ENCODE measurements at places on chromosomes 1 and 21.

GRCh38 chr1:230103306-230104173, 36.5 kb downstream of the GALNT2 start:
- DNase-seq = peak; percentile 41

DNA sequence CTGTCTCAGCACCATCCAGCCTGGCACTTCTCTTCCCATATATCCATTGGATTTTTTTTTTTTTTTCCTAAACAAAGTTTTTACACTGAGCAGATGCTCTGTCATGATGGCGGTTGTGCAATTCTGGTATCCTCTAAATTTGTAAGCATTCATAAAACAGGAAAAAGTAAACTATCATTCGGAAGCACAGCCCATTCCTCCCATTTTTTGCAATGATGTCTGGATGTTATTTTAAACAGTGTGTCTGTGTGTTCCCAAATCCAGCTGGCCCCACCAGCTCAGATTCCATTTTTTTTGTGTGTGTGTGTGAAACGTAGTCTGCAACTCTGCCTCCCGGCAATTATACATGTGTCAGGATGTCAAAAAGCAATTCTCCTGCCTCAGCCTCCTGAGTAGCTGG, 33.5 kb downstream of the PDPN start:
- DNase-seq = peak; percentile 4

DNA sequence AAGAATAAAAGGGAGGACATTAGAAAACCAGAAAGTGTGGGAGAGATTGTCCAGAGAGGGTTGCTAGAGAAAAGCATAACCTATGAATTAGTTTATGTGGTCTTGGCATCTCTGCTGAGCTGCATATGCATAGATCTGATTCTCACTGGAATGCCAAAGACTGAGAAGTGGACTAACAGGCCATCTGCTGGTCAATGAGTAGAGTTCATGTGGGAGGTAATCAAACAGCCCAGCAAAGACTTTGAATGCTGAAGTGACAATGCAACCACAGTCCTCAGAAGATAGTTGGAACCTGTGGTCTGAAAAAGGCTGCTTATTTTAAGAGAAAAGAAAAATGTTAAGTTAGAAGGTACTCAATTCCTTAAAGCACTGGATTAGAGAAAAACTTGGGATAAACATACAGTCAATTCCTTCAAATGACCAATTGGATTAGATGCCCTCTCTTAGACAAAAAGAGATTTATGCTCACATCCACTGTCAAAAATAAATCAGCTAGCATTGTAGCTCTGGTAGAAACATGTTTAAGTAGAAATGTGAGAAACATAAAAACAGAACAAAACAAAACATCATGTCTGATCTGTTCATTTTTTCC, 382.8 kb downstream of the AMY1C start:
- DNase-seq = peak; percentile 1

DNA sequence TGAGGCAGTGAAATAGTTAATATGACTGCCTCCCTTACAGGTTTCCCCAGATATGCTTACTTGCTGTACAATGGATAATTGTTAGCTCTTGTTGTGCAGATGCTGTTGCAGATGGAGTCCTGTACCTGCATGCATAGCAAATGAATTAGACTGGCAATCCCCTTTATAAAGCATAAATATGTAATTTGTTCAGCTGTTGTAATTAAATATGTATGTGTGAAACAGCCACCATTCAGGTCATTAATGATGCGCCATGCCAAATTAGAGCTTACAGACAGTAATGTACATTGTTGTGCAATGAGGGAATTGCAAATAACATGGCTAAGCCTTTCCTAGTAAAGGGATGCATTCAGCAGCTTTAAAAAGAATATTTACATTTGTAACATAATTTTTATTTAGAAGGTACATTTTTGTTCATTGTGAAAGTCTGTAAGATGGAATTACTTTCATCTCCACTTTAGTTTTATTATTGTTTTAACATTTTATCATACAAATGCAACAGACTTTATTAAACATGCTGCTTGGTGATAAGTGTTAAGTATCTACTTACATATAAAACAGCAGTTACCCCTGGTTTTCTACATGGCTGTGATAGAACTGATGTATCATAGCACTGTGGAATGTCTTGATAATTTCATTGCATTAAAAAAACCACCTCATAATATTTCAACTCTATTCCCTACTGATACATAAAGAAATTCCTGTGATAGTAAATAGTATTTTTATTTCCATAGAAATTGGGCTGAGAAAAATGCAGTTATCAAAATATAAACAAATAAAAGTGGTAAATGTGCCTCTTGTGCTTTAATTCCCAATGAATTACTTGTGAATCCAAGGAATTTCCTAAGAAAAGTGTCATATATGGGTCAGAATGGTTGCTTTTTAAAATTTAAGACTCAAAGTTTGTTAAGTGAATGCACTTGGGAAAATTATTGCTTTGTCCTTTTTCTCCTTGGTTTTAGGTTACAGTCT, 99.0 kb downstream of the NFIA start:
- DNase-seq = peak; percentile 45

DNA sequence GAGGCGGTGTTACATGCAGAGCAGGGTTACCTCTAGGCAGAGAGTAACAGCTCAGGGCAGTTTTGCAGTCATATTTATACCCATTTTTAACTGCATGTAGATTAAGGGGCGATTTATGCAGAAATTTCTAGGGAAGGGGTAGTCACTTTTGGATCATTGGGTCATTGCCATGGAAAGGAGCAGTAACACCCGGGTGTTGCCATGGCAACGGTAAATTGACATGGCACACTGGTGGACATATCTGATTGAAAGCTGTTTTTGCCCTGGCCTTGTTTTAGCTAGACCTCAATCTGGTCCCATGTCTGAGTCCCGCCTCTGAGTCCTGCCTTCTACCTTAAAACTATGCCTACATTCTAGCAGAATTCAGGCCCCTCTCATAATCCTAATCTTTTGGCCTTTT, 11.8 kb upstream of the USP1 start:
- DNase-seq = no peak

DNA sequence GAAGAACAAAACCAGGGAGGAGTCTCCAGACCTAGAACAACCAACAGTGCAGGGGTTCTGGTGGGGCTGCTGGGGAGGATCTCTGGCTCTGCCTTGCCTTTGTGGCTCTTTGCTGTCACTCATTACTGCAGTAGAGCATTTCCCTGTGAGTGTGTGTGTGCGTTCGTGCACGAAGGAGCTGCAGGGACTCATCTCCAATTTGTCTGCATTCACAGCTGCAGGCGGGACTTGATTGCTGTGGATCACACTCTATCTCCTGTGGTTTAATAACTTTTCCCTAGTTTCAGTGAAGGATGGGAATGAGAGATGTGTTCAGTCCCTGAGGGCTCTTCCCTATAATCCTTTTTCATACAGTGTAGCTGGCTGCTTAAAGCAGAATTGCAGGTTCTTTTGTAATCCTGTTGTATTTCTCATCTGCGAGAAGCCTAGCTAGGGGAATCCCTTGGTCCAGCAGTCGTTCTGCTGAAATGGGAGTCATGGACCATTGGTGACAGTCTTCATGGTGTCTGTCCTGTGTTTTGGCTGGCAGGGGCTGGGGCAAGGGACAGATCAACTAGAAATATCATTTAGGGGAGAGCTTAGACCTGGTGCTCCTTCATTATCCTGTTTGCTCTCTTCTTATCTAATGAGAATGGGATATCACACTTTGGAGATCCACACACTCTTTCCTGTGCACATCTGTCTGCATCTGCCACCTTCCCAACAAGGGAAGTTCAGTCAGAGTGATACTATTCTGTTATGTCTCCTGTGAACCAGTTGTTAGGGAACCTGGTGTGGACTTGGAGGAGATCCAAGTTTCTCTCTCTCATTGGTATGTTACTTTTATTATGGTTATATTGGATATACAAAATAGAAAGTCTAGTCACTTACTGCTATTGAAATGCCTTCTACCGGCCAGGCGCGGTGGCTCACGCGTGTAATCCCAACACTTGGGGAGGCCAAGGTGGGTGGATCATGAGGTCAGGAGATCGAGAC, 3.0 kb downstream of the PCP4L1 start:
- DNase-seq = no peak

DNA sequence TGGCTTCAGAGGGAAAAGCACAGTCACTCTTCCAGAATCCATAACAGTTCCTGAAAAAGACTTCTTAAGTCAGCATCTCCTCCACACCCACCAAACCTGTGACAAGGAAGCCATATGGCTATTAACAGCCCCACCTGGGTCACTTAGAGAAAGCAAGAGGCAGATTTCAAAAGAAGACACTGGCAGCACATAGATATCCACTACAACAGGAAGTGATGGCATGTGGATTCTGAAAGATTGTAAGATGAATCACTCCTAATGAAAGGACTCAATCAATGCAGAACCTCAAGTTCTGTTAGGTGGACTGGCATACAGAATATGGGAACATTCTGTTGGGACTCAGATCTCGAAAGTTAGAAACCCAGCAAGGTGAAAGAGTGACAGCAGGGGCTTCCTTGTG, 365.9 kb downstream of the TGFB2 start:
- no peak for DNase-seq

GRCh38 chr1:221667504-221667903, 74.4 kb downstream of the DUSP10 start:
- DNase-seq = peak; percentile 31

GRCh38 chr1:227280836-227281235, 37.5 kb downstream of the CDC42BPA start:
- DNase-seq = no peak

GRCh38 chr1:3270403-3271245, 183.8 kb upstream of the ARHGEF16 start:
- no peak for DNase-seq

DNA sequence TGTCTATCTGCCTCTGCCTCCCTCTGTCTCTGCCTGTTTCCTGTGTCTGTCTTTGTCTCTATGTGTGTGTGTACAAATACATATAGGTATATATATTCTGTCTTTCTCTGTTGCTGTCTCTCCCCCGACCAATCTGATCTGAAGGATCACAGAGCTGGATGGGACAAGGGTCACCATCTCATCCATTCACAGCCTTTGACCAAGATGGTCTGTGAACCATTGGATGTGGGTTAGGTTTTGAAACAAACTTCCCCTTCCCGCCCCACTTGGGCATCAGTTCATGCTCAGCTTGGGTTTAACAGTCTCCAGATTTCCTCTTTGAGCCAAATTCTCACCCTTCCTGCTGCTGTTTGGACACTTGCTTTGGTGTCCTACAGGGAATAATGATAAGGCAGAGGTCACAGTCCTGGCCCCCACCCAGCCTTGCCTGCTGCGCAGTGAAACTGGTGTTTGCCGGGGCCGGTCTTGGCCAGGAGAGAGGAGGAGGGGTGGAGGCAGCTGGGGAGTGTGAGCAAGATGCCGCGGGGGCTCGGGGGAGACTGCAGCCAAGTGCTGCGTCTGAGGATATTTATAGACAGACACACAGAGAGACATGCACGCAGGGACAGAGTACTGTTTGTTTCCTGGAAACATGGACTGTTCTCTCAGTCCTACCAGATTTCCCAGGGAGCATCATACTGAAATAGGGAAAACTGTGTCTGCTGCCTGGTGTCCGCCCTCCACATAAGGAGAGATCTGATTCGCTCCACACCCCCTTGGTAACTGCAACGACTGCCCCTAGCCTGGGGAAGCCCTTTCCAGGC, 27.0 kb upstream of the BTG2 start:
- peak; percentile 81 for DNase-seq

DNA sequence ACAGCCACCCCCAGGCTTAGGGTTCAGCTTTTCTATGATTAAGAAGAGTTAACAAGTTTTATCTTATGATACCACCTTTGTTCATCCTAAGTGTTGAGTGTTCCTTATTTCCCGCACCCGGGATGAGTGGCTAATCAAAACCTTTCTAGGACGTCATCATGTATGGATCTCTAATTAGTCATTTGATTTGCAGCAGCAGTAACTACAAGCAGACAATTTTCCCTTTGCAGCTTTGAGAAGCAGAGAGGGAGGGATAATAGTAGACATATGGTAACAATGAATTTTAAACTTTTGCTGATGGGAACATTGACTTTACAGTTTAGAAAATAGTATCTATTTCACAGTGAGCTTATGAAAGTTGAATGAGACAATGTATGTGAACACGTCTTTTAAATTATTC, 30.8 kb upstream of the SLC35F3 start:
- DNase-seq = no peak

DNA sequence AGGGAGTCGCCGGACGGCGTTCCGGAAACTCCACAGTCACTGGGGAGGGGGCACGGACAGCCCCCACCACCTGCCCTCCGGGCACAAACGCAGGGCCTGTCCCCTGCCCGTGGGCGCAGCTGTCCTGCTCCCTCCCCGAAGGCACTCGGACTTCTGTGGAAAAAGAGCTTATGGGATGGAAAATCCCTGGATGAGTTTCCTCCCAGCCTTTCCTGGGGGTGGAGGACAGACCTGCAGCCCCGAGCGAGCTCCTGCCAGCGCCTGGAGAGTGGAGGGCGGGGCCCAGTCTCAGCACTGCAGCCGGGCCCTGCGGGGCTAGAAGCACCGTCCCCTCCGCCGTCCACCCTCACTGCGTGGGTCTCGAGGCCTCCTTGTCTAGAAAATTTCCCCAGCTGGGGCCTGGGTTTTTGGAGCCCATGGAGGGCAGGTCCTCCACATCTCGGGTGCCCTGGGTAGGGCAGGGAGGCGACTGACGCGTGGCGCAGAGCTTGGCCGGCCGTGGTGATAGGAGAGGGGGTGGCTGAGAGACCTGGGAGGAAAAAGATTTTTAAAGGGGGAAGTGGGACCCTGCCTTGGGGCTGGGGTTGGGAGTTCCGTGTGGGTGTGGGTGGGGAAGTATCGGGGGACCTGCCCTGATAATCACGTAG, 6.4 kb upstream of the COL6A1 start:
- peak; percentile 49 for DNase-seq

DNA sequence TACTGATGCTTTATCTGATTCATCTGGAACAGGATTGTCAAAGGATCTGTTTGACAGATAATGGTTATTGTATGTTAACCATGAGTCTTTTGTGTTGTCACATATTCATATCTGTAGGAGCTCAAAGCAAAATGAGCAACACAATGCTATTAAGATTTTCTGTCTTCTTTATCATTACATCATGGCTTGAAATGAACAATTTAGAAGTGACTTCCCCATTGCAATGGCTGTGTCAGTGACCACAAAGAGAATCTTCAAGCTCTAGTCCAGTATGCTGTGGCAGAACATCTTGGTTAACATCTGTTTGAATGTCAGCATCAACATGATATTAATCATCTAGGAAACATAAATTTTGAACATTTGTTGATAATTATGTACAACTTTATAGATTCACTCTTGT, 1148.5 kb downstream of the PLA2G4A start:
- DNase-seq = no peak

GRCh38 chr1:231266811-231267322, 25.9 kb downstream of the GNPAT start:
- DNase-seq = no peak

- no peak for DNase-seq
Observed at GRCh38 chr1:193540511-193540910, 354.1 kb upstream of the B3GALT2 start.
